Right kidney (tissue), 9 donors: ENCODE measurements at places on chromosomes 5 and 9.

DNA sequence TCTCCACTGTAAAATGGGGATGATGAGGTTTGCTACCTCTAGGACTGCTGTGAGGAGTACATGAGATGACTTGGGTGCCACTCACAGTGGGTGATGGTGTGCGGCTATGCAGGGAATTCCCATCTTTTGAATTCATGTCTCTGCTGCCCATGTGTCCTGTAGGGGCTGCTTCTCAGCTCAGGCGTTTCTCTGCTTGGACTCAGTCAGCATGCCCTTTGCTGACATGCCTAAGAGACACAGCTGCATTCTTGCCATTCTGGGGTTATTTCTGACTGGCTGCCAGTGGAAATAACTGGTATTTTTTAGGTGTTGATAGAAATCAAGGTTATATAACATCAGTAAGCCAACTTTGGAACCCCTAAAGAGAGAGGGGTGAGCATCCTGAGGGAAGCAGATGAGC is 24.3 kb upstream of the XPA start:
- no peak for DNase-seq

- DNase-seq, result no peak
These were observed 183.1 kb upstream of the S1PR3 start for GRCh38 chr9:88808019-88808656.

DNA sequence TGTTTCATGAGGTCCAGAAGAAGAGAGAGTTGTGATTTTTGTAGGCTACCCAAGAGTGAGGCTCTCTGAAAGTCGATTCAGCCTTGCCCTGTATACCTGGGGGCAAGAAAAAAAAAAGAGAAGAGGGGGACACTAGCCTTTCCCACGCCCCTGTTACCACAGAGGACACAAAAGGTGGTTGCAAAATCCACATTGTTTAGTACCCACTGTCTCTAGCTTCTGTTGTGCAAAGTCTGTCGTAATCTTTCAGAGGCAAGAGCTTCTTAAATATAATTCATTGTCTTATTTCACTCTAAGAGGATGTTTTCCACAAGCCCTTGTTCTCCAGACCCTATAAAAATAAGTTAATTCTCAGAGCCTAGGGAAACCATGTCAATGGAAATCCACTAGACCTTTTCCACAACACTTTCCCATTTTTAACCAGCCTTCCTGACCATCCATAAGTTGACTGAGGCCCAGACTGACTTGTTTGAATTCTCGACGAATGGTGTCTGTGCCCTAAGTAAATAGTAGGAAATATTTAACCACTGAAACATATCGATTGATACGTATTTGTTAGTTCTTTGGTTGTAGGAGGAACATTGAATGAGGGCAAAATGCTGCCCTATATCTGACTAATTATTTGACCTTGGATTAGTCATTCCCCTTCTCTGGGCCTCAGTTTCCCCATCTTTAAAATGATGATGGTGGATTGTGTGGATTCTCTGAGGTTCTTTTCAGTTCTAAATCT is 182.7 kb downstream of the PAPPA start:
- no peak for DNase-seq

DNA sequence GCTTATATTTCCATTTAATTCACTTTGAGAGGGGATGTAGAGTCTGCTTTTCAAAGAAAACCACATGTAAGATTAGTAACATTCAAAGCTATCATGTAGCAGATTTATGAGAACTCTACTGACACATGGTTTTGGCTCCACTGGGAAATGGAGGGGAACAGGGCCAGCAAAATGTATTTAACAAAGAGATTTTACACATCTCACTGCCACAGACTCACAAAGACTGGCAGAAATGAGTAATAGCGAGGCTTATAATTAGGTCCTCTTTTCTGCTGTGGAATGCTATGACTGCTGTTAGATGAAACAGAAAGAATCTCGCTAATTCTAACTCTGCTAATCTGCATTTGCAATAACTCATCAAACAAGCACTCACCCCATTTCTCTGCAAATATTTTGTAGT is 4.5 kb downstream of the DAP start:
- DNase-seq, result no peak

GRCh38 chr9:85884256-85884655 is 56.7 kb upstream of the NAA35 start:
- DNase-seq, result no peak

DNA sequence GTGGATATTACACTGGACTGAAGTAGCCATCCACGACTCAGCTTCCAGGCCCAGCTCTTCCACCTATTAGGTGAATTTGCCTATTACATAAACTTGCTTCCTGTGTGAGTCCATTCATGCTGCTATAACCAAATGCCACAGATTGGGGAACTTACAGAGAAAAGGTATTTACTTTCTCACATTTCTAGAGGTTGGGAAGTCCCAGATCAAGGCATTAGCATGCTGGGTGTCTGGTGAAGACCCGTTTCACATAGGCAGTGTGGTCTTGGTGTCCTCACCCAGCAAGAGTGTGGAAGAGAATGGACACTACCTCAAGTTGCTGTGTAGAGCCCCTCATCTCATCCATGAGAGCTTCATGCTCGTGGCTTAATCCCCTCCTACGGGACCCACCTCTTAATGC is 282.6 kb downstream of the IRX1 start:
- DNase-seq, result no peak
